ENCODE measurements at places on chromosomes 6 and 20. TPM values are rescaled to one million over a fixed set of nuclear protein-coding genes. Genes with fewer than 3 reads are reported as not detected.
A peak's percentile ranks its signal among the peaks of the same experiment; 100 is the strongest.

DNA sequence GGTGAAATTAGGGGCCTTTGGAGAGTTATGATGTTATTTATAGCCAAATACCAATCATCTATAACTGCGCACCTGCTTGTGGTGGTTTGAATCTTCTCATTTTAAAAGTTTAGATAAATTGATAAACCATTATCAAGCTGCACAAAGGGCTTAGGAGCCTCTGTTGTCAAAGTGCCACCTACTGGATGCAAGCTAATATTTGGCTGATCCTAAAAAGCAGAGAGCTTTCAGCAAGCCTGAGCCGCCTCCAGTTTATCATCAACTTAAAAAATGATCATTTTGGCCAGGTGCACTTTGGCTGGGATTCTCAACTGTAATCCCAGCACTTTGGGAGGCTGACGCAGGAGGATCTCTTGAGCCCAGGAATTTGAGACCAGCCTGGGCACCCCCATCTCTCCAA lies 58.5 kb upstream of the ATXN1 start:
- no peaks in the 10 kb centered on the region for H3K36me3 ChIP-seq
- peak; percentile 35 for DNase-seq
- peaks cover 3% of the 10 kb centered on the region for H3K27me3 ChIP-seq
- no peak overlapping the region for H3K27ac ChIP-seq
- no peak overlapping the region for H3K4me3 ChIP-seq

- no peak overlapping the region for H3K4me3 ChIP-seq
- no peaks in the 10 kb centered on the region for H3K36me3 ChIP-seq
- DNase-seq, result no peak
- H3K4me1 ChIP-seq, result no peaks in the 10 kb centered on the region
Observed at GRCh38 chr6:35629876-35630378, 58.8 kb downstream of the FKBP5 start.

SPDEF gene
- 0.25 TPM for total RNA-seq

SMLR1 gene
- not detected for total RNA-seq

DEFB132 gene
- not detected for total RNA-seq

UNC5CL gene
- 4.4 TPM for total RNA-seq

GRCh38 chr6:108105571-108105970 lies 31.0 kb upstream of the OSTM1 start:
- H3K36me3 ChIP-seq, result no peaks in the 10 kb centered on the region
- no peaks in the 10 kb centered on the region for H3K27me3 ChIP-seq
- no peaks in the 10 kb centered on the region for H3K4me1 ChIP-seq
- no peak for DNase-seq

- H3K4me3 ChIP-seq, result no peak overlapping the region
- H3K27me3 ChIP-seq, result no peaks in the 10 kb centered on the region
- H3K36me3 ChIP-seq, result peaks cover 36% of the 10 kb centered on the region
- peak overlapping the region; percentile 47 for H3K27ac ChIP-seq
Observed at GRCh38 chr20:31717478-31718201, 5.0 kb downstream of the BCL2L1 start.

GRCh38 chr20:16419138-16419715 lies 154.0 kb downstream of the KIF16B start:
- DNase-seq, result no peak
- H3K36me3 ChIP-seq, result no peaks in the 10 kb centered on the region
- no peaks in the 10 kb centered on the region for H3K4me1 ChIP-seq
- no peak overlapping the region for H3K27ac ChIP-seq
- H3K4me3 ChIP-seq, result no peak overlapping the region

SLC17A5 gene
- 8.5 TPM for total RNA-seq

DNA sequence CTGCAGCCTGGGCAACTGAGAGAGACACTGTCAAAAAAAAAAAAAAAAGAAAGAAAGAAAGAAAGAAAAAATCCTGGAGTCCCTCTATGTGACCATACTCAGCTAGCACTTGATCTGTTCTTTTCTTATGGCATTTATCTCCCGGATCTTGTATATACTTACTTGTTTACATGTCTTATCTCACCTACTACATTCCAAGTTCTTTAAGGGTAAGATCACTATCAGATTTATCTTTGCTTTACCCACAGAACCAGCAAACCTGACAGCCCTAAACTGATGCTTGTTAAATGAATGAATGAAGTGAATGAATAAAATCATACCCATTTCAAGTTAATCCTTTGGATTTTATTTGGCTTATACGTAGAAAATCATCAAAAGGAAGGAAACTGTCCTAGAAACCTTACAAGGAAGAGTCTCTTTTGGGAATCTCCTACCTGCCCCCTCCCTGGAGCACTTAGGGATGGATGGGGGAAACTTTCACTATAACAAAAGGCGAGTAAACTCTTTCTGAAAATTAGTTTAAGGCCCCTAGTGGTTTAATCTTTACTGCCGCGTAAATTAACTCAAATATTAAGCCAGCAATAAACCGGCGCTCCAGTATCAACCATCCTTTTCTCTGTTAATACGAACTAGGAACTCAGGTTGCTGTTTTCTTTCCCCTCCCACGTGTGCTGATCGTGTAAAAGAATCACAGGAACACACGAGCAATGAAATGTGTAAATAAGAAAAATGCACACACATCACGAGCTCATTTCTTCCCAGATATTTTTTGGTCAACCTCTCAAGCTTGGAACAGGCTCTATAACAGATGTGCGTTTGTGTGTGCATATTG lies 1.3 kb upstream of the UTRN start:
- no peaks in the 10 kb centered on the region for H3K27me3 ChIP-seq
- DNase-seq, result peak; percentile 10
- H3K4me1 ChIP-seq, result peaks cover 9% of the 10 kb centered on the region
- H3K27ac ChIP-seq, result no peak overlapping the region
- peak overlapping the region; percentile 62 for H3K4me3 ChIP-seq
- no peaks in the 10 kb centered on the region for H3K36me3 ChIP-seq

DNA sequence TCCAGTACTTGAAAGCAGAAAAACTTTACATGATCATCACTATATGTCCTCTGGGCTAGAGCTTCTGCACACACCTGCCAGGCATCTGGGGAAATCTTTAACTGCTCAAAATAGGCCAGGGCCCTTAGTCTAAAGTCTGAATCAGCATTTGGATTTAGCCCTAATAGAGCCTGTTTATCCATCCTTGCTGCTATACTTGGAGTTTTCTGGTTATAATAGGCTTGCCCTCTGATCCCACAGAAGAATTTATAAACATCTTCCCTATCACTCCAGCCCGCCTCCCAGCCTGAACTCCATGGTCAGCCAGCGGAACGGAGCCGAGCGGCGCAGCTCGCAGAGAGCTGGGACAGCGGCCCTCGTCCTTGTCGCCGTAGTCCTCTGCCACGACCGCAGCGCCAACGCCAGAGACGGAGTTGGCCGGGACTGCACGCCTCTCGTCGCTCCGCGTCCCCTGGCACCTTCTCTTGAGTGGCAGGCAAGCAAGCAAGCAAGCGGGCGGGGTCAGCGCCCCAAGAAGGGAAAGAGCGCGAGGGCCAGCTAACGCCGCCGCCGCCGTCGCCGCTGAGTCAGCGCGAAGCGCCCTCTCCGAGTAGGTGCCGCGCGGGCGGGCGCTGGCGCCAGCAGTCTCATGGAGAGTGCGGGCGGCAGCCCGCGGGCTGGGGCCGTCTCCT lies 25.4 kb upstream of the ASIP start:
- H3K27ac ChIP-seq, result no peak overlapping the region
- peaks cover 11% of the 10 kb centered on the region for H3K27me3 ChIP-seq
- H3K4me1 ChIP-seq, result no peaks in the 10 kb centered on the region
- DNase-seq, result peak; percentile 33

DNA sequence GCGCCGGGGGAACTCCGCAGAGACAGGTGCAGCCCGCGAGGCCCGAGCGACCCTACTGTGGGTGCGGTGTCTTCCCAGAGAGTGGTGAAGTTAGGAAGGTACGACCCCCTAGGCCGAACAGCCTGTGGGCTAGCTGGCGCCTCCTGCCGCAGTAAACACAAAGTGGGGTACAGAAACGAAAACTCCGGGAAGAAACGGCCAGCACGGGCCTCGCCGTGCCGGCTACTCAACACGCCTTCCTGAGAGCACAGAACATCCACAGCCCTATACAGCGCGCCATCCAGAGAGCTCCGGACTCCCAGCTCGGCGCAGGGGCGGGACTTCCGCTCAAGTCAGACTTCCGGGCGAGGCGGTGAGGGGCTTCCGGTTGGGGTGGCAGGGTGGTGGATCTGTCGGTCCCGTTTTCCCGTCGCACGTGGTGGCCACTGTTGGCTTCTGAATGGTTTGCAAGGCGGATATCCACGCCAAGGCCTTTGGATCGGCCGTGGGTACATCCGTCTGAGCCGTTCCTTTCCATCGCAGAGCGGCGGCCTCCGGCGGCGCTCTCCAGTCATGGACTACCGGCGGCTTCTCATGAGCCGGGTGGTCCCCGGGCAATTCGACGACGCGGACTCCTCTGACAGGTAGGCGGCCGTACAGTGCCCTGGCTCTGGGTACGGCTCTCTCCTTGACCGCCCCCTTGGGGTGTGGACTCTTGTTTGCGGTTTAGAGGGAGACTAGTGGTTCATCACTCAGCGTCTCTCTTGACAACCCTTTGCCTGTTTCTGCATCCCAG lies at the start of the genes CAGE1 and RIOK1:
Gene CAGE1, minus strand, starts transcription at position 292 of the 775 bp plus-strand sequence. CDS start 2,569 bp downstream, outside the sequence.
Gene RIOK1, plus strand, starts transcription at position 358 of the 775 bp plus-strand sequence. Its CDS starts 195 bp downstream, at position 553.
- H3K27ac ChIP-seq, result peak within 1 kb of the TSS; percentile 98
- H3K4me1 ChIP-seq, result peaks cover 12% of the 10 kb centered on the region
- DNase-seq, result peak; percentile 93

DNA sequence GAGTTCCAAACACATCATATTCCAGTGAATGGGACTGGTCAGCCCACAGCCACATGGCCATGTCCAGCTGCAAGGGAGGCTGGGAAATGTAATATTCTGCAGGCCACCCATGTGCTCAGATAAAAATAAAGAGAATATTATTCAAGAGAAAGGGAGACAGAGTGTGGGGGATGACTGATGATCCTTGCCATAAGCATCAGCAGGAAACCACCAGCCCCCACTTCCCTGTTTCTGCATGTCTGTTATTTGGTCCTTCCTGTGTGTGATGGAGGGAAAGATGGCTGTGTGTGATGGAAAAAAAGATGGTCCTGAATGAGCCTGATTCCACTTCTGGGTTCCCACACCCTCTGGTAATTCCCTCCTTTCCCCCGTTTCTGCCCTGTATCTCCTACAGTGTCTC lies 13.1 kb upstream of the RSPO4 start:
- no peaks in the 10 kb centered on the region for H3K27me3 ChIP-seq
- no peak overlapping the region for H3K4me3 ChIP-seq
- no peak for DNase-seq
- H3K36me3 ChIP-seq, result no peaks in the 10 kb centered on the region

DNA sequence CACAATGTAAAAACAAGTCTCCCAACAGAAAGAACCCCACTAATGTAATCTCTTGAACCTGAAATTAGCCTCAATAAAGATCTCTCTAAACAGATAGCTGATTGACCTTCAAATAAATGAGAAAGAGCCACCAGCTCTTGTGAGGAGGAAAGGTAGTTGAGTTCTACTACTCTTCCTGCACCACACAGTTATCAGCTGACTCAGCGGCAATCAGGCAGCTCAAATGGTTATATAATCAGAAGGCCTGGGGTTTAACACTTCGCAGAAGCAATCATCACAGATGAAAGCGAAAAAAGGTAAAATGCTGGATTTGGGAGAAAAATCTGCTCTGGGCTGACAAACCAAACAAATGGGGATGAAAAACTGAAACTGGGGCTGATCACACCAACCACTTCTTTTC lies 91.8 kb downstream of the CHD6 start:
- peaks cover 7% of the 10 kb centered on the region for H3K4me1 ChIP-seq
- H3K36me3 ChIP-seq, result peaks cover 4% of the 10 kb centered on the region
- H3K27me3 ChIP-seq, result no peaks in the 10 kb centered on the region
- no peak overlapping the region for H3K4me3 ChIP-seq
- no peak for DNase-seq

GRCh38 chr6:118354641-118355040 lies 193.5 kb upstream of the PLN start:
- no peak overlapping the region for H3K4me3 ChIP-seq

- no peaks in the 10 kb centered on the region for H3K27me3 ChIP-seq
- no peak overlapping the region for H3K4me3 ChIP-seq
Observed at GRCh38 chr20:16387666-16388065, 185.6 kb downstream of the KIF16B start.

DNA sequence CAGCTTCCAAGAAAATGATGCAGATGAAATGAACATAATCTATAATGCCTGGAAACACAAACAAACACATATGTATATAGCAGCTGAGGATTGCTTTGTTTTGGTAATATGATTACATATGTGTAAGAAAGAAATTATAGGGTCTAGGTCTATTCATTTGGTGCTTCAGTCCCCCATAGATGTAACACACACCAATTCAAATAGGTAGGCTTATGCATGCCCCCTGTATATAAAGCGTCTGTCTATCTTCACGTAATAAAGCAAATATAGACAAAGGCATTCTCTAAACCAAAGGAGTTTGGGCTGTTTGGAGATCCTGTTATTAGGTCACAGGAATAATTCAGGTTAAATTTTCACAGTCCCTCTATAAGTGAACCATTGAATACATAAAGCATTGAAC lies 270.4 kb upstream of the SGK1 start:
- no peaks in the 10 kb centered on the region for H3K27me3 ChIP-seq
- no peak overlapping the region for H3K4me3 ChIP-seq
- no peak overlapping the region for H3K27ac ChIP-seq
- DNase-seq, result no peak

GRCh38 chr6:169289619-169290339 lies 36.1 kb upstream of the THBS2 start:
- H3K4me1 ChIP-seq, result no peaks in the 10 kb centered on the region
- H3K27me3 ChIP-seq, result no peaks in the 10 kb centered on the region
- H3K27ac ChIP-seq, result no peak overlapping the region
- no peaks in the 10 kb centered on the region for H3K36me3 ChIP-seq

DNA sequence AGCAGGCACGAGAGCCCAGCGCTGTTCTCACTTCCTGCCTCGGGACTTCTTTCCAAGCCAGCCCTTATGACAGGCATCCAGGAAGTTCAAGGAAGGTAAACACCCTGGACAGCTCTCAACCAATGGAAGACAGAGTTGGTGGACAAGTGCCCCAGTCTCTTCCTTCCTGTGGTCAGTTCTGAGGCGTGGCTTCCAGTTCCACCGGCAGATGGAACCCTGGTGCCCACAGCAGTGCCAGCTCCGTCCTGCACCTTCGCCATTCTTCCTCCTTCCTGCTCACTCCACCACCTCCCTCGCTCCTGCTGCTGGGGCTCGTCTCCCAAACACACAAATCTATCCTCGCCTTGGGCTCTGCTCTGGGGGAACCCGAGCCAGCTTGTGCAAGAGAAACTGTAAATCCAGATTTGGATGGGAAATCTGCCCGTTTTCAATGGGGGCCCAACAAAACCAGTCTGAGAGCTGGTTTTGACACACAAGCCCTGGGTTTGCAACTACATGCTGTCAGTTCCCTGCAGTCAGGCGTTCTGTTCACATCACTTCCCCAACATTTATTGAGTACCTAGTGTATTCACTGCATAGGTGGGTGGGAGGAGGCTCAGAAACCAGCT lies 162.7 kb downstream of the GRM4 start:
- no peaks in the 10 kb centered on the region for H3K27me3 ChIP-seq
- H3K36me3 ChIP-seq, result no peaks in the 10 kb centered on the region
- no peak for DNase-seq
- H3K4me3 ChIP-seq, result no peak overlapping the region
- no peak overlapping the region for H3K27ac ChIP-seq

Measured in natural killer cell (primary cell).